HEK293T (cell line): ENCODE measurements at places on chromosomes 13 and 19.

GRCh38 chr13:102392481-102393209, 9.2 kb downstream of the FGF14 start:
- DNase-seq: no peak

DNA sequence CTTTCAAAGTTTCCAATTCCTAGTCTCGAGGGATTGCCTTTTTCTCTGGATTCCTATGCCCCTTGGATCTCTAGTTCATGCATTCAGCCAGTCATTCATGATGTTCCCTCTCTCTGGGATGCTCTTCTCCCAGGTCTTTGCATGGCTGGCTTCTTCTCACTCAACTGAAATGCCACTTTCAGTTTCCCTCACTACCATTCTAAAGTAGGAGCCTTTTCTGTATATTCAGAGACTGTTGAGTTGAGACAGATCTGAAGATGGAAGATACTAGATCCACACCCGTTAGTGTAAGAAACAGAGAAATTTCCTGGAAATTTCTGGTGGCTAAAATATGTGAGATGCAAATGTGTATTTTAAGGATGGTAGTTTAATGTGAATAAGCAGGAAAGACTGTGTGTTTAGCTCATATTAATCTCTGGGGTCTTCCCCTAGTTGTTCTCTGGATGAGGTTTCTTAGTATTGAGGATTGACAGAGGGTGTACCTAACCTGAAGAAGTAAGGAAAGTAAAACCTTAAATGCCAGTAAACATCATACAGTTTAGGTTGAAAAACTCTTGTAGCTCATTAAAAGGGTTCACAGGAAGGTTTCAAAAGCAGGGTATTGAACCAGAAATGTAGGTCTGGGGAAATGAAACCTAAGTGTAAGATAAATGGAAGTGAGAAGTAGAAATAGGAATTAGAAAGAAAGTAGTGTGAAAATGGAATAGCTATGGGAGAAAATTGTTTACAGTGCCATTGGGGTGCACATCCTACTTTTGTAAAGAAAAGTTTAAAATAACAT, 331.3 kb downstream of the NDFIP2 start:
- DNase-seq: no peak

GRCh38 chr13:35600137-35600536, 123.6 kb upstream of the MAB21L1 start:
- no peak for DNase-seq

DNA sequence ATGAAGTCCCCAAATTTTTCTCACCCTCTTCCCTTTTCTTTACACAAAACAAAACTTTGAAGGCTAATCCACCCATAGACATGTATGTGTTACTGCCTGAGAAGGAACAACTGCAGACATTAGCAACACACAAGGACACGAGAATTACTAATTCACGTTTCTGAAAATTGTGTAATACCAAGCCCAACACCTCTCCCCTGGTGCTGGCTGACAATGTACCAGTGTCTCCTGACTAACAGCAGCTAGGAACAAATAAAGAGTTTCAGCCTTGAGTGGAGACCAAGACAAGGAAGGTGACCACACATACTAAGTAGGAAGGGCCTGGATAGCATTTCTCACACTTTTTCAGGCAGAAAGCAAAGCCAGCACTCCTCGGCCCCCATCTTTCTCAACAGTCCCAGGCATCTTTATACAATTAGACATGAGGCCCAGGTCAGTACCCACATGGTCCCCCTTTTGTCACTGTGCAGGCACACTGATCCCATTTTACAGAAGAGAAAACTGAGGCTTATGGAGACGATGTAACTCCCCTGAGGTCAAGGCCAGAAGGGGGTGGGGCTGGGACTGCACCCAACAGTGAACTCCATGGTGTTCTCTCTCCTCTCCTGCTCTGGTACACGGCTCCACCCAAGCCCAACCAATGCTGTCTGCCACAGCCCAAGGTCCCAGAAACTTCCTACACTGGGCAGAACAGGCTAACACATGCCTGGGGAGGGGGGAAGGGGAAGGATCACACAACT, 8.7 kb downstream of the BRD4 start:
- DNase-seq: no peak

GRCh38 chr13:46004491-46004890, 48.1 kb downstream of the ZC3H13 start:
- DNase-seq: no peak

DNA sequence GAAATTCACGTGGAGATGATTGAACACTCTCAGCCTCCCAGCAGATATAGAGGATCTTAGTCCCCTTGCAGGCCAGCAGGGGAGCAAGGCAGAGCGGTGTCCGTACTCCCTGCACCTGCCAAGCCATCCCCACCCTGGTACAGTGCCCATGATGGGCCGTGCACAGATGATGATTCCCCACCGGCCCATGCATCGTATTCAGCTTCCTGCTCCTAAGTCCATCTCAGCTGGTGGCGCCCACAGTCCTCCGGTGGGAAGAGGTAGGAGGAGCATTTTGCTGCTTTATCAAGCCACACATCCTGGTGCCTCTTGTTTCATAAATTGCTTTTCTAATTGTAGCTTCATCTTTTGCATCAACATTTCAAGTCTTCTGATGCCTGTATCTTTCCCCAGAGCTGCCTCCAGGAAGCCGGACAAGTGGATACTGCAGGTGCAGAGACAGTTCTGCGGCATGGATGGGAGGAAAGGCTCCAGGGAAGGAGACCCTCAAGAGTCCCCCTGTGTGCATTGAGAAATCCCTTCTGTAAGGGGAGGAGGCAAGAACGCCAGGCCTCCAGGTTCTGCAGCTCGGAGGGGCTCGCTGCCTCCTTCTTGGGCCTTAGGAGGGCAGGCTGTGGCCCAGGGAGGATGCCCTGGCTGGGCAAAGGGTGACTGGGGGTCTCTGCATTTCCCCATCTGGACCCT, 55.3 kb downstream of the F2RL3 start:
- no peak for DNase-seq

DNA sequence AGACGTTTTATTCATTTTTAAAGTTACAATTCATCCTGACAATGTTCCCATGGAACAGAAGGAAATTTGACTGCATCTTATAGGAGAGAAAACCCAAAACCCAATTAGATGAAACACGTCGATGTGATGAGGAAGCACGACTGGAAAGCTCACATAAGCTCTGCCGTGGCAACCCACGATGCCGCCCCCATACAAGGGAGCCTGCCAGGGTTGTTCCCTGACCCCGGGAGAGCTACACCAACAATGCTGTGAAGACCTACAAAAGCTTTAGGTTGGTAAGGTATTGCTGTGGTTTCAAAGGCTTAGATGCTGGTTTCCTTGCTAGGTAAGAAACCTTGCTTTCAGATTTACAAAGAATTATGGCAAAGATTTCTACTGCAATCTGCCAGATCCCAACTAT, 393.1 kb downstream of the KLF12 start:
- DNase-seq: no peak

DNA sequence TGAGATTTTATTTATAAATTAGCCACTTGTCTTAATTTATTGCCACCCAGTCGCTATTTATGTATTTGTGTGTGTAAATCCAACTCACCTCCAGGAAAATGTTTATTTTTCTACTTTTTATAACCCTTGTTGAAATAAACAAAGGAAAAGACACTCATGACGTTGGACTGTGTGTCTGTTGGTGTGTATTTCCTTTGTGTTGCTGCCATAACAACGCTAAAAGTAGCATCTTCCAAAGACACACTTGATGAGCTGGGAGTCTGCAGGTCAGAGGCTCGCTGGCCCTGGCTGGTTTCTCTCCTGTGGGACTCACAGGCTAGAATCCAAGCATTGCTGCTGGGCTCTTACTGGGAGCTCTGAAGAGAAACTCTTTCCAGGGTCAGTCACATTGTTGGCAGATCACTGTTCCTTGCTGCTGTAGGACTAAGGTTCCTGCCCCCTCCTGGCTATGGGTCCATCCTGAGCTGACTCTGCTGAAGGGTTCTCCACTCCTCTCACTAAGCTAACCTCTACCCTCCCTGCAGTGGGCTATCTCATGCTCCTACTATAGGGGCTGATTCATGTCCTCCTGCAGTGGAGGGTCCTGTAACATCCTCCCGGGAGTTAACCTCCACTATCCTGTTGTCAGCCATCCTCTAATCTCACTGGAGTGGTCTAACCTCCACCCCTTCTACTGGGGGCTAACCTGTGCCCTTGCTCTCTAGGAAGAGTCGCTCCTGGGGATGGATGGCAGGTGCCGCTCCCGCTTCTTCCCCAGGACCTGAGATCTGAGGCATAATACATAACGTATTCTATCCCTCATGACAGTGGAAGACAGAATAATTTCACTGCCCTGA, 2.1 kb downstream of the IFNL2 start:
- DNase-seq: no peak
